Endodermal cell (in vitro differentiated cells): ENCODE measurements at places on chromosomes 2 and 18.

DNA sequence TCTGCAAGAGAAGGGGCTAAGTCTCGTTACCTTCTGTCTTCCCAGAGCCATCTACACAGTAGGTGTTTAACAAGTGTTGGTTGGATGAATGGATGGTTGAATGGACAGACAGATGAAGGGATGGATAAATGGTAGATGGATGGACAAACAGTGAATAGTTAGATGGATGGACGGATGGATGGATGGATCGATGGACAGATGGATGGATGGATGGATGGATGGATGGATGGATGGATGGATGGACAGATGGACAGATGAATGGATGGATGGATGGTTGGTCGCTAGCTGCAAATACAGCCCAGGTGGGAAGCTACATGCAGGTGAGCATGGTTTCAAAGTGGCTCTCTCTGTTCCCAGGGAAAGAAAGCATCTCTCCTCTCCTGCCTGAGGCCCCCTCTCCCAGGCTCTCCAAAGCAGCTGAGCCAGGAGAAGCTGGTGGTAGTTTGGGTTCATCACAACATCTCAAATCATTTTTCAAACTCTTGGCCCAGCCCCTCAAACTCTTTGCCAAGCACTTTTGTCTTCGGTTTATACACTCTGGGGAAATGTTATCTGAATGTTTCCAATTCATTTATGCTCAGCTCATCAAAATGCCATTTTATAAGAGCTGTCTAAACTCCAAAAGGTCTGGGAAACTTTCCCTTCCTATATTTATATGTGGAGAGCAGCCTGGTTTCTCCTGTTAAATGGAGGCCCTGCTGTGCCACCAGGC, 192.7 kb downstream of the ANAPC1 start:
- no peak for DNase-seq

DNA sequence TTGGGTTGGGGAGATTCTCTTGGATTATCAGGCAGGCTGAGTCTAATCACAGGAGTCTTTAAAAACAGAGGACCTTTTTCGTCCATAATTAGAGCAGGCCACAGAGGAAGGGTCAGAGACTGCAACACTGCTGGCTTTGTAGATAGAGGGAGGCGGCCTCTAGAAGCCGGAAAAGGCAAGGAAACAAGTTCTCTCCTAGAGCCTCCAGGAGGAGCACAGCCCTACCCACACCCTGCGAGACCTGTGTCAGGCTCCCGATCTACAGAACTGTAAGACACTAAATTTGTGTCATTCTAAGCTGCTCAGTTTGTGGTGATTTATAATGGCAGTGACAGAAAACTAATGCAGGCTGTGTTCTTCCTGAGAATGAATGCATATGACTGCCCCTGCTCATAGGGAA, 15.3 kb downstream of the ID2 start:
- DNase-seq: no peak

DNA sequence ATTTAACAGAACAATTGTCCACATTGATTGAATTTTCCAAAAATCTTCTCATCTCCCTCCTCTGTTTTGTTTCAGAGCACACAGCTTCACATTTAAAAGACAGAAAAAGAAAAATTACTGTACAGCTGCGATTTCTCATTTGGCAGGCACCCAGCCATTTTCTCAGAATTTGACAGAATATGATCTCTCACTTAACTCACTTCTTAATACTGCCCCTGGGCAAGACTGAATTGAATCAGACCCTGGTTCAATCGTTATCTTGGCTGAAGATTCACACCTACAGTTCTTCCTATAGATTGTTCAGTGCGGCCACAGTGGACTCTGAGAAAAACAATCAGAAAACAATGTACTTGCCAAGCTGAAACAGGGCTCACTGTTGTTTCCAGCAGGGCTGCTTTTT, 90.2 kb upstream of the LHCGR start:
- DNase-seq: no peak

- DNase-seq: no peak
Measured at GRCh38 chr2:54504866-54505265, 48.7 kb downstream of the SPTBN1 start.

DNA sequence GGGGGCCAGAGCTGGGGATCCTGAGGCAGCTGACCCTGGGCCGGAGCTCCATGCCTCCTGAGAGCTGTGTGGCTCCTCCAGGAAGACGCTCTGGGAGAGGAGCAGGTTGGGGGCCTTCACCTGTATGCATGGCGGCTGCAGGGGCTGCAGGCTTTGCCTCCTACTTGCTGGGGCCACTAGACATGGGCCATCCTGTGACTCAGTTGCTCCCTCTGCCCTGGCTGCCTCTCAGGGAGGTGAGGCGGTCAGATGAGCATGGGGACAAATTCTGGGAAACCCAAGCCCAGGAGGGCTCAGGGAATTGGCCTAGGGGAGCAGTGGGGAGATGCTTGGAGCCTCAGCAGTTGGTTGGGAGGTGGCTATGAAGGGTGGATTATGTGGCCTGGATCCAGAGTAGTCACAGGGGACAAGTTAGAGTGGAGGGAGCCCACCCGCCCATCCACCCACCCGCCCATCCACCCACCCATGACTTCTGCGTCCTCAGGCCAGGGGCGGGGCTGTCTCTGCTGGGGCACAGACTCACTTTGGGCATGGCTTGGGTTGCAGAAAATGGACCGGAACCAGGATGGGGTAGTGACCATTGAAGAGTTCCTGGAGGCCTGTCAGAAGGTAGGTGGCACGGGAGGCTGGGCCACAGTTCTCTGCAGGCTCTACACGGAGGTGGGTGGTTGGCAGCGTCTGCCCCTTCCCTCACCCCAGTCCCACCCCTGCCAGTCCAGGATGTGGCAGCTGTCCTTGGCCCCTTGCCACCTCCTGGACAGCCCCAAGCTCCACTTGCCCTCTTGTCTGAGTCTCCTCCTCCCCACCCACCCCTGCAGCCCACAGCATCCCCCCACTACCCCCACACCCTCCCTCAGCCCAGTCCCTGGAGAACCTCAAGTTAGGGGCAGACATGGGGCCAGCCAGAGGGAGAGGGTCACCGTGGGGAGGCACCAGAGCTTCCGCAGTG, 19.5 kb upstream of the FAHD2A start:
- no peak for DNase-seq

DNA sequence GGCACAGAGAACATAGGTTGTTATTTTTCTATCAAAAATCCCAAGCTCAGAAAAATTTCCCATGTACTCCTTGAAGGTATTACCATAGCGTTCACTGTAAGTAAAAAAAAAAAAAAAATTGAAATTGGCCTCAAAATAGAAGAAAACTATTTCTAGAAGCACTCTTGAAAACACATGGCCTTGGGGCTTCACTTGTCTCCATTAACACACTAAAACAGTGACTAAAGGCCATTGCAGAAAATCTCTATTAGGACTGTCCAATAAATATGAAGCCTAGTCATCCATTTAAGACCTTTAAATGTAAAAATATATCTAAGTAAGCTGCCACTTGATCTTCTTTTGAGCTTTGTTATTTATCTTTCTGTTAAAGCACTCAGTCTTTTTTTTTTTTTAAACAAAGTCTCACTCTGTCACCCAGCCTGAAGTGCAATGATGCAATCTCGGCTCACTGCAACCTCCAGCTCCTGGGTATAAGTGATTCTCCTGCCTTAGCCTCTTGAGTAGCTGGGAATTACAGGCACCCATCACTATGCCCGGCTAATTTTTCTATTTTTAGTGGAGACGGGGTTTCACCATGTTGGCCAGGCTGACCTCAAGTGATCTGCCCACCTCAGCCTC, 35.8 kb downstream of the CCDC68 start:
- no peak for DNase-seq

DNA sequence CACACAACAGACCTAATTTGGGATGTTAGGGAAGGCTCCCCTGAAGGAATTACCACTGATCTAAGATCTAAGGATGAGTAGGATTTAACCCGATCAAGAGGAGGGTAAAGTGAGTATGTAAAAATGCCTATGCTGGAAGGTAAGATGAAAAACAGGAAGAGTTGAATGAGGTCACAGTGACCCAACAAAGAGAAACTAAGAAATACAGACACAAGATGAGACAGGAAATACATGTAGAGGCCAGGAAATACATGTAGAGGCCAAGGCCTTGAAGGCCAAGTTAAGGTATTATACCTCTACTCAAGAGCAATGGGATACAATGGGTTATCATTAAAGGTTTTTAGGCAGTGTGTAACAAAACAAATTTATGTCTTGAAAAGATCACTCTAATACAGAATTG, 131.6 kb upstream of the TANK start:
- no peak for DNase-seq

GRCh38 chr2:160956243-160956802, 203.9 kb upstream of the TANK start:
- DNase-seq: no peak
